ENCODE measurements at places on chromosomes 2 and 18. TPM values are rescaled to one million over a fixed set of nuclear protein-coding genes. Genes with fewer than 3 reads are reported as not detected.

Gene WDFY1
- total RNA-seq: 149 TPM

Gene CFAP221
- 0.13 TPM for total RNA-seq

Gene SERPINB4
- not detected for total RNA-seq

Gene CAPN14
- total RNA-seq: 0.26 TPM

Gene IL36B
- not detected for total RNA-seq

Gene WNT6
- total RNA-seq: not detected

Gene CLEC4F
- total RNA-seq: not detected

Gene ALPI
- not detected for total RNA-seq

Gene CEBPZ
- total RNA-seq: 41.1 TPM

Gene DSG4
- total RNA-seq: not detected

Gene CDKL4
- 0.91 TPM for total RNA-seq

Gene GTF3C2
- total RNA-seq: 31.1 TPM

Gene FEV
- total RNA-seq: not detected

Gene GKN1
- total RNA-seq: not detected

Gene CROCC2
- total RNA-seq: 0.13 TPM

Gene NEURL3
- total RNA-seq: not detected

Gene TSHZ1
- 4.2 TPM for total RNA-seq

Gene UGT1A3
- total RNA-seq: not detected

Gene SLC5A7
- not detected for total RNA-seq

Gene CYBRD1
- total RNA-seq: 265 TPM

Gene NT5DC4
- 0.33 TPM for total RNA-seq

Gene ANKRD44
- 20.5 TPM for total RNA-seq

Gene CWC22
- 13.0 TPM for total RNA-seq

Gene RPRM
- total RNA-seq: not detected

Gene LTBP1
- total RNA-seq: 565 TPM

Gene ZNF521
- 20.7 TPM for total RNA-seq

Gene CXCR1
- not detected for total RNA-seq

Gene MARCHF4
- total RNA-seq: 8.0 TPM
